HT1080 (cell line): ENCODE measurements at places on chromosomes 5 and 9.
A peak's percentile ranks its signal among the peaks of the same experiment; 100 is the strongest.

- no peak for DNase-seq
These were observed 202.1 kb downstream of the EBF1 start for GRCh38 chr5:158897444-158898160.

DNA sequence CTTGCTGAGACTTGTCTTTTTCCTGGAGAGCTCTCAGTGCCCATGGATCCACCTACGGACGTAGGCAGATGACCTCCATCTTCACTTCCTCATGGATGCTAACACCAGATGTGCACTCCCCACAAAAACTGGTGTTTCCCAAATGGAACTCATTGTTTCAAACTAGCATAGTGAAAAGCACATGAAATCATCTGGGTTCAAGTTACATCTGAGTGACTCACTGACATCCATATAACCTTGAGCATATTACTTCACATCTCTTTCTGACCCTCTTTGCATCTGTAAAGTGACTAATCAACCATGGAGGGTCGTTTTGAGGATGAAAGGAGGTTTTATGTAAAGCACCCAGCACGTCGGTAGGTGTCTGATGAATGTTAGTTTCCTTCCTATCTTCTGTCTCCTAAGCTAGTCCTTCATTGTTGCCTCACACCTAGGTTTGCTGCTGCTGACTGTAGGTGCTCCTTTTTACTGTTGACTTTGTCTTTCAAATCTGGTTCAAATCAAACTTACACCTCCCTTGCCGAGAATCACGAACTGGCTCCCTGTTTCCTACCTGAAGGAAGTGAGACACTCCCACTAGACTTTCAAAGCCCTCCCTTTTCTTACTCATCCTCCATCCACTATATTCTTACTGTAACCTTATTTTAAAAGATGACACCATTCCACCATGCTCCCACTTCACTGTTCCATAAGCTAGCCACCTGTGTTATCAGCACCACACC is 10.3 kb downstream of the OCLN start:
- DNase-seq, result peak; percentile 91

- DNase-seq, result peak; percentile 95
These were observed 27.4 kb downstream of the BARHL1 start for GRCh38 chr9:132609829-132610228.

GRCh38 chr5:77852514-77853352 is 76.6 kb upstream of the TBCA start:
- DNase-seq, result peak; percentile 80

GRCh38 chr9:114165407-114166102 is 10.2 kb downstream of the COL27A1 start:
- no peak for DNase-seq

DNA sequence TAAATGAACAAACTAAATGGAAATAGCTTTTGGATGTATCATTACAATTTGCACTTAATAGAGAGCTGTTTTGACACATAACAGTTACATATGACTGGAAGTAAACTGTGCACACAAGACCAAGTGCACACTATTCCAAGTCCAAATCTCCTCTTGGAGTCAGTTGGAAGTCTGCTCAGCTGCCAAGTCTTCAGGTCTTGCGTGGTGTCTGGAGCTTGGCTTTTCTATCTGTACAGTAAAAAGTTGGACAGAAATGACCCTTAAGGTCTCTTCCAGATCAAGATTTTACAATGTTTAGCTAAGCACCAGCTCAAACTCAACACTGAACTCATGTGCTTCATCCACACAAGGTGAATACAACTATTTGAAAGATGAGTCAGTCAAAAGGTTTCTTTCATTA is 456.9 kb downstream of the RASEF start:
- no peak for DNase-seq

- DNase-seq, result peak; percentile 79
These were observed 1.5 kb upstream of the DNM1 start for GRCh38 chr9:128201441-128202369.

GRCh38 chr5:148998174-148998797 is 64.6 kb downstream of the SH3TC2 start:
- DNase-seq, result peak; percentile 72

GRCh38 chr9:69168709-69169217 is 5.3 kb upstream of the TJP2 start:
- no peak for DNase-seq

GRCh38 chr5:759111-759751 is 25.3 kb downstream of the ZDHHC11B start:
- DNase-seq, result no peak
